Activated CD4-positive, alpha-beta T cell treated with anti-CD3 and anti-CD28 coated beads, Interleukin-2, amount 50 U/mL, for 1 hour (primary cell): ENCODE measurements at places on chromosomes 6 and 20.

GRCh38 chr6:139635401-139636130 is 261.1 kb upstream of the CITED2 start:
- DNase-seq = no peak

- DNase-seq = no peak
Observed at GRCh38 chr20:45461225-45461624, 8.3 kb upstream of the WFDC2 start.

GRCh38 chr6:45982280-45983036 is 33.2 kb downstream of the CLIC5 start:
- DNase-seq = no peak

GRCh38 chr20:59042151-59042795 is at the start of gene PRELID3B:
Gene PRELID3B, minus strand, starts transcription at chr20:59042786. Its CDS starts 56 bp downstream, at chr20:59042730.
- DNase-seq = no peak

DNA sequence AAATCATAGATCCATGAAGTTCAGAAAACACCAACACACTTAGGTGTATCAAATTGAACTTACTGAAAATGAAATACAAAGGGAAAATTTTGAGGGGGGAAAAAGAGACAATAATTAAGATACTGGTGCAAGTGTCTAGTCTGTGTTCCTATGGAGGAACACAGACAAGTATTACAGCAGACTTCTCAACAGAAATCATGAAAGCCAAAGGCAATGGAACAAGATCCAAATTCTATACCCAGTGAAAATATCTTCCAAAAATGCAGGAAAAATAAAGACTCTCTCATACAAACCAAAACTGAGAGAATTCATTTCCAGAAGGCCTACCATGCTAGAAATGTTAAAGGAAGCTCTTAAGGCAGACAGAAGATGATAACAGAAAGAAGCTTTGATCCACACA is 63.1 kb downstream of the NRN1 start:
- no peak for DNase-seq
